ENCODE measurements at places on chromosomes 1 and 21. TPM values are rescaled to one million over a fixed set of nuclear protein-coding genes. Genes with fewer than 3 reads are reported as not detected.
A peak's percentile ranks its signal among the peaks of the same experiment; 100 is the strongest.

DNA sequence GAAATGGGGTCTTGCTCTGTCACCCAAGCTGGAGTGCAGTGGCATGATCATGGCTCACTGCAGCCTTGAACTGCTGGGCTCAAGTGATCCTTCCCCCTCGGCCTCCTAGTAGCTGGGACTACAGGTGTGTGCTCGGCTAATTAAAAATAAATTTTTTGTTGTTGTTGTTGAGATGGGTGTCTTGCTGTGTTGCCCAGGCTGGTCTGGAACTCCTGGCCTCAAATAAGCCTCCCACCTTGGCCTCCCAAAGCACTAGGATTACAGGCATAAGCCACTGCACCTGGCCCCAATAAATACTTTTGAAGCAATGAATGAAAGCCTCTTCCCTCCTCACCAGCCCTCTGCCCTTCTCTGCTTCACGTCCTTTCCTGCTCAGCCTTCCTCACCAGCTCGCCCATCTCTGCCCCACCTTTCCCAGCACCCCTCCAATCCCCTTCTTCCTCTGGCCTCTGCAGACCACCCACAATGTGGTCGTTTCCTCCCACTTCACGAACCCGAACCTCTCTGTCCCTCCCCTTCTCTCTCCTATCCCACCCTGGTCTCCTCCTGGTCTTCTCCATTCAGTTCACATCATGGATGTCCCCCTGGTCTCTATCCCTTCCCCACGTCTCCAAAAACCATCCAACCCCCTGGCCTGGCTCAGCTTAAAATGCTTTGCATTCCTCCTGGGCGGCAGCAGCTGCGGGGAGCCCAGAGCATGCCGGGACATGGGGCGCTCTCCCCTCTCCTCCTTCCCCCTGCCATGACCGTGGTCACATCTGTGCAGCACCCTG lies 38.4 kb downstream of the RAP1GAP start:
- DNase-seq: no peak

DNA sequence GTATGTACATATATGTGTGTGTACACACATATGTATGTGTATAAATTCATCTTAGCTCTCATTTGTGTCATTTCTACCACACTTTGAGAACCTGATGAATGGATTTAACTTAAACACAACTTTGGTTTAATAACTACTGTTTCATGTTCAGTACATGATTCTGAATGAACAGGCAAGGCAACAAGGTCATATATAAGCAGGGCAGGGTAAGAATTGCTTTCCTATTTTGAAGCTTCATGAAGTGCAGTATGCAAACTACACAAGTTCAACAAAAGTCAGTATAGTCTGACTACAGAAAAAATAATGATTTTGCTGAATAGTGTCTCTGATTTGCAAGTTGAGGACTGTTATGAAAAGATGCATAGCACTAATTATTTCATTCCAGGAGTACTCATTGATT lies 127.6 kb downstream of the KCNK2 start:
- no peak for DNase-seq

The AKNAD1 gene
- 1.4 TPM for total RNA-seq

The MRPL39 gene
- 15.4 TPM for total RNA-seq

The PCNX2 gene
- total RNA-seq: 8.4 TPM

GRCh38 chr1:77360256-77360655 lies 78.4 kb downstream of the AK5 start:
- DNase-seq: no peak

The GPR137B gene
- total RNA-seq: 9.1 TPM

DNA sequence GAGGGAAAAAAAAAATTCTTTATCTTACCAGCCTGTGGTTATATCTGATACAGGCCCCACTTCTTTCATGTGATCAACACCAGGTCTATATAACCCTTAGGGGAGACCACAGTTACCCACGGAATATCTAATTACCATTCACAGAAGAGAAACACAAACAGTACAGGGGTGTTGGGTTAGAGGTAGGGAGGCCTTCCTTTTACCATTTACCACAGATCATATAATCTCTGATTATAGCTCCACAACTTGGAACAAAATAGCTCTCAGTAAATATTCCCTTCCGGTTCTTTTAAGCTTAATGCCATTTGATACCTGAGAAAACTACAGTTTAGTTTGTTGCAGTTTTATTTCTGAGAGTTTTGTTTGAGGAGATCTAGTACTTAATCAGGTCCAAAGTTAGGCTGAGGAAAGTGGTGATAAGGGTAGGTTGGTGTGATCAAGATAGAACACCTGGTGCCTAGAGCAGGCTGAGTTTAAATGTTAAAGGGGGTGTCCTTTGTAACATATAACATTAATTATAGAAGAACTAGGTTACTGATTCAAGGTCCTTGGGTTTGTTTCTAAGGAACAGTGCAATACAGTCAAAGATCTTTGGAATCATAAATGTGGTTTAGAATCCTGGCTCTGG lies 14.1 kb downstream of the EPB41 start:
- no peak for DNase-seq

GRCh38 chr1:225654277-225654597 lies 1.3 kb upstream of the ENAH start:
- DNase-seq: no peak

GRCh38 chr1:85864727-85865126 lies 156.5 kb upstream of the ZNHIT6 start:
- no peak for DNase-seq

- DNase-seq: no peak
Observed at GRCh38 chr1:118160806-118161205, 24.2 kb downstream of the SPAG17 start.

DNA sequence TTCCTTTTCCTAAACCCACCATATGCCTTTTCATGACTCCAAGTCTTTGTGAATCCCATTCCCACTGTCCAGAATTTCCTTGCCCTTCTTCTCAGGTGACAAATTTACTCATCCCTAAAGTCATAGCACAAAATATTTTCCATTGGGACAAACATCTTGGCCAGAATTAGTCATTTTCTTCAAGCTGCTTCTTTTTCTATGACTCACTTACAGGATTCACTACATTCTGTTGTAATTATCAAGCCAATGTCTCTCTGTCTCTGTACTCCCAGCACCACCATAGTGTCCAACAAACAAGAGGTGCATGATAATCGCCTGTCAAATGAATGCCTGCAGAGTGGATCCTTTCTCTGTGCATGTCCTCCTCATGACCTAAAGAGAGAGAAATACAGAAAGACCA lies 37.8 kb downstream of the SGIP1 start:
- no peak for DNase-seq

GRCh38 chr1:7733276-7733675 lies 37.8 kb upstream of the VAMP3 start:
- DNase-seq: no peak

The PDZK1IP1 gene
- 36.1 TPM for total RNA-seq

DNA sequence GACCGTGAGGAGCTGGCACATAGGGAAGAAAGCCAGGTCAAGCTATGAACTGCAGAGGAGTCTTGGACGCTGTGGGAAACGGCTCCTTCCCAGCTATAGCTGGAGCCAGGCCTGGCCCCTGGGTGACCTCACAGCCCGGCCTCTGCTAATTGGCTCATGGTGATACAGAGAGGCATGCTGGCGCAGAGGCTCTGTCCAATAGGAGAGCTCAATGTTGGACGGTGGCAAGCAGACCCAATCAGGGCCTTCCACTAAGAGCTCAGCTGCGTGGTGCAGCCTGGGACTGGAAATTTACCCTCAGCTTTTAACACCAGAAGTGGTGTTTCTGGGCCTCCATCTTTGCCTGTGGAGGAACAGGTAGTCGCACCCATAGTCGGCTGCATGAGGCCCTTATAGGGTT lies 64.4 kb upstream of the GRHL3 start:
- no peak for DNase-seq

DNA sequence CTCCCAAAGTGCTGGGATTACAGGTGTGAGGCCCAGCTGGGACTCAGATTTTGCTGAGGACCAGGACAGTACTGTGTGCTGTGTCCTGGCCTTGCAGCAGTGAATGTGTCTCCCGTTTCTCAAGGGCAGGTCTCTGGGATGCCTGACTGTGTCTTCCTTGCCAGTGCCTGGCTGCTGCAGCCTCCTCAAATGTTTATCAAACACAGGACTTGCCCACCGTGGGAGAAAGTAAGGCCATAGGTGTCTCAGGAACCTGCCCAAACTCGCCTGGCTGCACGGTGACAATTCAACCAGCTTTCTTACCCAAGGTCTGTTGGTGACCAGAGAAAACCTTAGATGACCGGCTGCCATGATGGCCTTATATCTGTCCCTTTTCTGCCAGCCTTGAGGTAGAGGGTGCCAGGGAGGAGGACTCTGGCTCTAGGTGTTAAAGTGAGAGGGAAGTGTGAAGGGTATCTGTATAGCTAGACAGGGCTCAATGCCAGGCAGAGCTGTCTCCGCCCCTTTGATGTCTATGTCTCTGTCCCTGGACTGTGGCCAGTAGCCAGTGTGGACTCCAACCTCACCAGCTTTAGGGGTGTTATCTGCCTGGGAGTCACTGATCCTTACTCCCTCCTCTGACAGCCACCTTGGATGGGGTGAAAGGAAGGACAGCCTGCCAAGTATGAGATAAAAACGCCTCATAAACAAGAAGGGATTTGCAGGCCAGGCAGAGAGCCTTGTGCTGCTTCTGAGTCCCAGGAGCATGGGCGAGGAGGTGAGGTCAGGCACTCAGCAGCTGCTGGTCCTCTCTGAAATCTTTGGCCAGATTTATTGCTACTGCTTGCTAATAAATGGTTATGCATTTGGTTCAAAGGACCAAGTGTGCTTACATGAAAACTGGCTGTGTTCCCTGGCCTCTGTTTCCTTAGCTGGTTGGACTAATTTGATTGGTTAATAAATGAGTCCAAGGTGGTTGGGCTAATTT lies 22.3 kb downstream of the IL6R start:
- peak; percentile 71 for DNase-seq

The DNAJC6 gene
- total RNA-seq: 3.5 TPM

- no peak for DNase-seq
Observed at GRCh38 chr1:211353562-211354212, 27.1 kb downstream of the TRAF5 start.

- DNase-seq: no peak
Observed at GRCh38 chr1:167623951-167624350, 6.1 kb upstream of the RCSD1 start.

DNA sequence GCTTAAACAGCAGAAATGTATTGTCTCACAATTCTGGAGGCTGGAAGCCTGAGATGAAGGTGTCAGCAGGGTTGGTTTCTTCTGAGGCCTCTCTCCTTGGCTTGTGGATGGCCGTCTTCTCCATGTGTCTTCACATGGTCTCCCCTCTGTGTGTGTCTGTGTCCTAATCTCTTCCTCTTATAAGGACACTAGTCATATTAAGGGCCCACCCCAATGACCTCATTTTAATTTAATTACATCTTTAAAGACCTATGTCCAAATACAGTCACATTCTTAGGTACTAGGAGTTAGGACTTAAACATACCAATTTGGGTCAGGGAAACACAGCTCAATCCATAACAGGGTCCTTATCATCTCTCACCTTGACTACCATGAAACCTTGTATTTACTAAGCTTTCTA lies 14.8 kb upstream of the OLIG2 start:
- DNase-seq: no peak

- DNase-seq: no peak
Observed at GRCh38 chr1:206451134-206451686, 19.1 kb upstream of the IKBKE start.

The TSACC gene
- total RNA-seq: 58.7 TPM

- DNase-seq: no peak
Observed at GRCh38 chr1:108048301-108049177, 83.6 kb upstream of the VAV3 start.

- DNase-seq: no peak
Observed at GRCh38 chr1:180233191-180234011, 3.3 kb downstream of the LHX4 start.

GRCh38 chr1:165073185-165074007 lies 283.1 kb downstream of the LMX1A start:
- peak; percentile 19 for DNase-seq

DNA sequence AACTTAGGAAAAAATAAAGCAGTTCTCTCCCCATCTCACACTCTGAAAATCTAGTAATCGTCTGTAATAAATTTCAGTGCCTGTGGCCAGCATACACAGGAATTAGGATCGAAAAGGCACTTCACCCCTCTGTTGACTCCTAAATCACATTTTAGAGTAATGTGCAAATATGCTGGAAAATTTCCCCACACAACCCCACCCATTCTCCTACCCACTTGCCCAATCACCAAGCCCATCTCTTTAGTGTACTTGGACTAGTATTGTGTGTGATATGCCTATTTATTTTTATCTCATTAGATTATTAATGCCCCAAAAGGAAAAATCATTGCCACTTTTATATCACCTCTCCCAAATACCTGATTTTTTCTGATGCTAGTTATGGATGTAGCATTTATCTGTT lies 323.3 kb downstream of the ASTN1 start:
- no peak for DNase-seq

The ICOSLG gene
- 3.7 TPM for total RNA-seq

DNA sequence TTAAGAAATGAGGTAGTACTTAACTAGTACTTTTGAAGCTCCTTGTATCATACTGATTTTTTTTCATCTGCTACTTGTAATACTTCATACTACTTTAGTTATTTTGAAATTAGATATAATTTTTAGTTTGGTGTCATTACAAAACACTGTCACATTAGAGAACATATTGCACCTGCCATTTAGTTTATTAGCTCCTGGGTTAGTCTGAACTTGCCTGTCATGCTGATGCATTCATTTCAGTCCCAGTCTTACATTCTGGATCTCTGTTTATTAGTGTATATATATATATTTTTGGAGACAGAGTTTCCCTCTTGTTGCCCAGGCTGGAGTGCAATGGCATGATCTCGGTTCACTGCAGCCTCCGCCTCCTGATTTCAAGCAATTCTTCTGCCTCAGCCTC lies 50.3 kb downstream of the DYRK1A start:
- no peak for DNase-seq

- DNase-seq: no peak
Observed at GRCh38 chr1:11741919-11742558, 6.1 kb downstream of the AGTRAP start.

DNA sequence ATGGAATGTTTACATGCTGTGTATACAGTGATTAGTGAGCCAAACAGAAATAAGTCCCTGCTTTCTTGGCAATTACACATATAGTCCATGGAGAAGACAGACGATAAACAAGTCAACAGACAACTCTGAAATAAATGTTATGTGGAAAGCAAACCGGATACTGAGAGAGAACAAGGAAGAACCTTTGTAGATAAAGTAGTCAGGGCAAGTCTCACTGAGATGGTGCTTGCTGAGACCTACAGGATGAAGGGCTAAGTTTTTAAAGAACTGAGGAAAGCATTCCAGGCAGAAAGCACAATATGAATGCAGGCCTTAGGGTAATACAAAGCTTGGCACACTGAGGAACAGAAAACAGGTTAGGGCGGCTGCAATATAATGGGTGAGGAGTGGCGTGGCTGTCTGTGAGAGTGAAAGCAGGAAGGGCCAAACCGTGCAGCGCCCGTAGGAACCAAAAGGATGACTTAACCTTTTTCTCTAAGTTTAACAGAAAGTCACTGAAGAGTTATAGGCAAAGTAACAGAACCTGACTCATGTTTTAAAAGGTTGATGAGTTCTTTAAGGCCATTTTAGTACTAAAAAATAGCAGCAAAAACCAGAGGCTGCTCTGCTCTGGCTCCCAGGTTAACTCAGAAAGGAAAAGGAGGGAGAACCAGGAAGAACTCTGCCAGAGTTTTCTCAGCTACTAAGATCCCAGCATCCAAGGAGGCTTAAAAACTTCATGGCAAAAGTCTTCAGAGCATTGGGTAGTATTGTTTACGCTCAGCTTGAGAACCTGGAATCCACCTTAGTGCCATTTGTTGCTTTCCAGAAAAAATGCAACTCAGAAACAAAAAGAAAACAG lies 8.7 kb upstream of the TTF2 start:
- peak; percentile 63 for DNase-seq
